ENCODE measurements at places on chromosomes 16 and 17. TPM values are rescaled to one million over a fixed set of nuclear protein-coding genes. Genes with fewer than 3 reads are reported as not detected.

Gene MYOCD
- total RNA-seq, result 4.1 TPM

- H3K36me3 ChIP-seq, result no peaks in the 10 kb centered on the region
- peaks cover 6% of the 10 kb centered on the region for H3K27me3 ChIP-seq
Measured at GRCh38 chr17:79420318-79421243, 190.3 kb downstream of the RBFOX3 start.

GRCh38 chr17:40857535-40857934, 9.5 kb downstream of the KRT12 start:
- H3K27me3 ChIP-seq, result peaks cover 5% of the 10 kb centered on the region
- no peak overlapping the region for H3K27ac ChIP-seq

GRCh38 chr16:30069611-30070462, 4.3 kb downstream of the ALDOA start:
- H3K36me3 ChIP-seq, result peaks cover 64% of the 10 kb centered on the region
- H3K4me3 ChIP-seq, result no peak overlapping the region
- H3K27ac ChIP-seq, result no peak overlapping the region
- H3K4me1 ChIP-seq, result peaks cover 32% of the 10 kb centered on the region
- DNase-seq, result no peak
- no peaks in the 10 kb centered on the region for H3K27me3 ChIP-seq

- no peaks in the 10 kb centered on the region for H3K27me3 ChIP-seq
- H3K27ac ChIP-seq, result no peak overlapping the region
- H3K36me3 ChIP-seq, result peaks cover 94% of the 10 kb centered on the region
Measured at GRCh38 chr16:53309457-53309856, 124.8 kb upstream of the RBL2 start.

Gene RTN4RL1
- total RNA-seq, result 4.3 TPM

- H3K4me1 ChIP-seq, result peaks cover 22% of the 10 kb centered on the region
- no peaks in the 10 kb centered on the region for H3K27me3 ChIP-seq
- no peaks in the 10 kb centered on the region for H3K36me3 ChIP-seq
- no peak overlapping the region for H3K27ac ChIP-seq
- H3K4me3 ChIP-seq, result no peak overlapping the region
Measured at GRCh38 chr16:20846030-20846429, 39.7 kb downstream of the REXO5 start.

Gene KCNH6
- total RNA-seq, result not detected

Gene ITGB4
- total RNA-seq, result 82.2 TPM

Gene FADS6
- total RNA-seq, result not detected

Gene FOXC2
- total RNA-seq, result 1.1 TPM

Gene CDH16
- total RNA-seq, result not detected

DNA sequence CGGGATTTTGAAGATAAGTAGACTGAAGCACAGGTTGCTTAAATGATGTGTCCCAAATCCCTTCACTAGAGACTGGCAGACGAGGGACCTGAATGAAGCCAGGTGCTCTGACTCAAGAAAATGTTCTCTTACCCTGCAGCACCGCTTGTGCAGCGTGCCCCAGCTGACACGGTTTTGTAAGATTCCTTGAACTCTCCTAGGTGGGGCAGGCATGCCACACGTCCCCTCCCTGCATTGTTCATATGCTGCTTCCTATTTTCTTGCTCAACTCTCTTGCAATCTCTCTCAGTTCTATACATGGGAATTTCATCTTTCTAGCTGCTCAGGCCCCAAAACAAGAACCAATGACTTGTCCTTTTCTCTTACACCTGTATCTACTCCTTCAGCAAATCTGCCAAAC, 22.1 kb upstream of the HNF1B start:
- DNase-seq, result no peak
- no peaks in the 10 kb centered on the region for H3K27me3 ChIP-seq
- no peaks in the 10 kb centered on the region for H3K36me3 ChIP-seq
- no peak overlapping the region for H3K4me3 ChIP-seq
- H3K4me1 ChIP-seq, result no peaks in the 10 kb centered on the region

Gene WNK4
- 0.38 TPM for total RNA-seq

Gene TEKT5
- total RNA-seq, result not detected

Gene NUPR1
- 291 TPM for total RNA-seq

GRCh38 chr16:51237861-51238378, 86.8 kb upstream of the SALL1 start:
- no peaks in the 10 kb centered on the region for H3K4me1 ChIP-seq
- H3K27me3 ChIP-seq, result peaks cover 5% of the 10 kb centered on the region
- DNase-seq, result no peak
- no peak overlapping the region for H3K4me3 ChIP-seq

DNA sequence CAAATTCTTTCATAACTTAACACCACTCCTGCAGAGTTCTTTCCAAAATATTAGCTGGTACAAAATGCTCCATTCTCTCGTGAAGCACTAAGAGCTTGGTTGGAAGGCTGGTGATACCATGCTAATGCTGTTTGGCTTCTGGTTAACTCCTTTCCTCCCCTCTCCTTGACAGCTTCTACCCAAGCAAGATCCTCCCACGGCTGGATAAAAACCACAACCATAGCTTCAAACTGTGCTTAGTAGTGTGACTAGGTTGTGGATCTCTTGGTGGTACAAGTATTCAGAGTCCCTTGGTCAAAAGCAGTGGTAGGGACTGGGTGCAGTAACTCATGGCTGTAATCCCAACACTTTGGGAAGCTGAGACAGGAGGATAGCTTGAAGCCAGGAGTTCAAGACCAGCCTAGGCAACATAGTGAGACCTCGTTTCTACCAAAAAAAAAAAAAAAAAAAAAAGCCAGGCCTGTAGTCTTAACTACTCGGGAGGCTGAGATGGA, 2.3 kb downstream of the PHAF1 start:
- H3K4me1 ChIP-seq, result peaks cover 17% of the 10 kb centered on the region
- H3K27ac ChIP-seq, result no peak overlapping the region
- no peaks in the 10 kb centered on the region for H3K27me3 ChIP-seq
- H3K36me3 ChIP-seq, result no peaks in the 10 kb centered on the region
- DNase-seq, result no peak

Gene ERI2
- 16.5 TPM for total RNA-seq

GRCh38 chr16:12011565-12011964, 35.0 kb downstream of the SNX29 start:
- H3K4me3 ChIP-seq, result no peak overlapping the region
- no peaks in the 10 kb centered on the region for H3K4me1 ChIP-seq
- H3K27me3 ChIP-seq, result no peaks in the 10 kb centered on the region
- no peak for DNase-seq

DNA sequence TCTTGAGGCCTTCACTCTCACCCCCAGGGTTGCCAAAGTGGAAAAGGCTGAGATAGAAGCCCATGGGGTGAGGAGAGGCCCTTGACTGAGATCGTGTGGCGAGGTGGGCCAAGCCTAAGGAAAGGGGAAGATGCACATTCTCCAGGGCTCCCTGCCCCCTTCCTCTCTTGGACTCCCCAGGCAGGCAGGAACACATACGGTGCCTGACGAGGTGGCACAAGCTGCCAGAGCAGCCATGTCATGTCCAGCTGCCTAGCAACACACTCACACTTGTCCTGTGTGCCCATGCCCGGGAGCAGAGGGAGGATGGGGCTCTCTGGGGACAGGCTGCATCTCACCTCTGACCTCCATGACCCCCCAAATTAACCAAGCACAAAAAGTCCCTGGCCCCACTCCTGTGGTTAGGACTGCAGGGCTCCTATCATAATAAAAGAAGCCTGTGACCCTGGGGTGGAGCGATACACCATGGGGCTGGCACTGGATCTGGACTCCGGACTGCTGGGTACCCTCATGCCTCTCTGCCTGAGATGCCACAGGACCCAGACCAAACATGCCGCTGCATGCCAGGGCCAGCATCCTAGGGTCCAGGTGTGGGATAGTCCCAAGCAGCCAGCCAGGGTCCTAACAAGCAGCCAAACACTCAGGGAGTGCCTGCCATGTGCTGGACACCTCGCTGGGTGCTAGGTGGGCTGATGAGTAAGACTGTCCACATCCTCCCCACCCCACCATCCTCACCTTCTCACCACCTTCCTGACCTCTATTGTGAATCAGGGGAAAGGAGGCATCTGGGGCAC, 2.6 kb downstream of the GIT1 start:
- H3K4me1 ChIP-seq, result peaks cover 49% of the 10 kb centered on the region
- H3K27me3 ChIP-seq, result no peaks in the 10 kb centered on the region
- peaks cover 8% of the 10 kb centered on the region for H3K36me3 ChIP-seq

Gene C16orf92
- not detected for total RNA-seq

- peaks cover 38% of the 10 kb centered on the region for H3K4me1 ChIP-seq
- no peak overlapping the region for H3K4me3 ChIP-seq
- H3K36me3 ChIP-seq, result no peaks in the 10 kb centered on the region
- DNase-seq, result no peak
Measured at GRCh38 chr16:53061256-53061655, 6.5 kb downstream of the CHD9 start.

Gene CASKIN2
- 101 TPM for total RNA-seq

Gene NAA60
- total RNA-seq, result 56.2 TPM

Gene CACNA1H
- 10.9 TPM for total RNA-seq

DNA sequence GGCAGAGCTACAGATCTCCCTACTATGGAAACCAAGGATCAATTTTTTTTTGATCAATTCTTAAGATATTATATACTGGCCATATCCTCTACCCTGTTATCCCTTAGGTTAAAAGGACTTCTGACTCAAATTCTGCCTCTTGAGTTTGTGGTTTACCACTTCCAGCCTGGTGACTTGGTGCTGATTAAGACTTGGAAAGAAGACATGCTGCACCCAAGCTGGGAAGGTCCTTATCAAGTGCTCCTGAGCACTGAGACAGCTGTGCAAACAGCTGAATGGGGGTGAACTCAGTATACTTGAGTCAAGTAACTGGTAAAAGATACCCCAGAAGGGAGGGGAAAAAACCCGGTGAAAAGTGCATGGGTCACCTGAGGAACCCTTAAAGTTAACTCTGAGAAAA, 20.5 kb upstream of the SPACA3 start:
- DNase-seq, result no peak
- no peaks in the 10 kb centered on the region for H3K36me3 ChIP-seq
- no peaks in the 10 kb centered on the region for H3K27me3 ChIP-seq
- no peak overlapping the region for H3K4me3 ChIP-seq

GRCh38 chr17:79019261-79019631, 4.7 kb upstream of the C1QTNF1 start:
- no peaks in the 10 kb centered on the region for H3K36me3 ChIP-seq
- DNase-seq, result no peak

DNA sequence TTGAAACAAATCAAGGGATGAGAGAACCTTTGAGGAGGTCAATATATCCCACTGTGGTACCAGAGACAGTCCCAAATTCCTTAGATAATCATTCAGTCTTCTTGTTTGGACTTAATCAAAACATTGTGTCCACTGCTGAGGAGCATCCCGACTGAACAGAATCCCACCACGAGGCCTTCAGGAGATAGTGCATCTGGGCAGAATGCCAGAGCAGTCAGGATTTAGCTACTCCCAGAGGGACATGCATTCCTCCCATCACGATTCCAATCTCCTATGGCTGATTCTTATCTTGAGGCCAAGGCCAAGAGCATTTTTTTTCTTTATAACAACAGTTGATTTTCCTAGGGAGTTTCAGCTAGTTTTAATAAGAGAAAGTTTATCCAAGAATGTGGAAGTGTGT, 87.4 kb upstream of the COX10 start:
- DNase-seq, result no peak
- no peak overlapping the region for H3K27ac ChIP-seq
- no peak overlapping the region for H3K4me3 ChIP-seq
- no peaks in the 10 kb centered on the region for H3K27me3 ChIP-seq

Gene TMEM238L
- total RNA-seq, result not detected

DNA sequence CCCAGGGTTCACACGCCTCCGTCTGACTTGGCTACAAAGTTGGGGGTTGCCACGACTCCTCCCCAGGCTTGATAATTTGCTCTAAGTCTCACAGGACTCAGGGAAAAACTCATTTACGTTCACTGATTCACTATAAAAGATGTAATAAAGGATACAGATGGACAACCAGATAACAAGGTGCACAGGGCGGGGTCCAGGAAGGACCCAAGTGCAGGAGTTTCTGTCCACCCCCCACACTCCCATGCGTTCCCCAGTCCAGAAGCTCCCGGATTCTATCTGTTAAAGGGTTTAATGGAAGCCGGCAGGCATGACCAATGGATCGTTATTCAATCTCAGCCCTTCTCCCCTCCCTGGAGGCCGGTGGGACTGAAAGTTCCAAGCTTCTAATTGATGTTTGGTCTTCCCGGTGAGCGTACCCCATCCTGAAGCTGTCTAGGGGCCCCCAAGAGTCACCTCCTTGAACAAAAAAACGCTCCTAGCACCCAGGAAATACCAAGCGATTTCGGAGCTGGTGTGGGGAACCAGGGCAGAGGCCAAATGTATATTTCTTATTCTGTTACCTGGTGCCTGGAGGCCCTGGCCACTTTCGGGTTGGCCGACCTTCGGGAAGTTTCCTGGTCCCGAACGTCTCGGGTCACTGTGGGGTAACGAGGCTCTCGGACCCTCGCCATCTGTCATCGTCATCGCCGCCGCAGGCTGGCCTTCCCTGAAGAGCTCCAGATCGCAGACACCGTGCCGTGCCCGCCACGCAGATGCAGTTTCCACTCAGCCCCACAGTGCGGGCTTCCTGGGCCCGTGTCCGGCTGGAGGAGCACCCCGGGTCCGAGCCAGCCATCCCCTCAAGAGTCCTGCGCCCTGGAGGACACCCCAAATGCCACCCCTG, 13.5 kb upstream of the METRNL start:
- no peak overlapping the region for H3K4me3 ChIP-seq
- peaks cover 6% of the 10 kb centered on the region for H3K4me1 ChIP-seq
- no peaks in the 10 kb centered on the region for H3K27me3 ChIP-seq
- H3K27ac ChIP-seq, result no peak overlapping the region
- no peaks in the 10 kb centered on the region for H3K36me3 ChIP-seq

DNA sequence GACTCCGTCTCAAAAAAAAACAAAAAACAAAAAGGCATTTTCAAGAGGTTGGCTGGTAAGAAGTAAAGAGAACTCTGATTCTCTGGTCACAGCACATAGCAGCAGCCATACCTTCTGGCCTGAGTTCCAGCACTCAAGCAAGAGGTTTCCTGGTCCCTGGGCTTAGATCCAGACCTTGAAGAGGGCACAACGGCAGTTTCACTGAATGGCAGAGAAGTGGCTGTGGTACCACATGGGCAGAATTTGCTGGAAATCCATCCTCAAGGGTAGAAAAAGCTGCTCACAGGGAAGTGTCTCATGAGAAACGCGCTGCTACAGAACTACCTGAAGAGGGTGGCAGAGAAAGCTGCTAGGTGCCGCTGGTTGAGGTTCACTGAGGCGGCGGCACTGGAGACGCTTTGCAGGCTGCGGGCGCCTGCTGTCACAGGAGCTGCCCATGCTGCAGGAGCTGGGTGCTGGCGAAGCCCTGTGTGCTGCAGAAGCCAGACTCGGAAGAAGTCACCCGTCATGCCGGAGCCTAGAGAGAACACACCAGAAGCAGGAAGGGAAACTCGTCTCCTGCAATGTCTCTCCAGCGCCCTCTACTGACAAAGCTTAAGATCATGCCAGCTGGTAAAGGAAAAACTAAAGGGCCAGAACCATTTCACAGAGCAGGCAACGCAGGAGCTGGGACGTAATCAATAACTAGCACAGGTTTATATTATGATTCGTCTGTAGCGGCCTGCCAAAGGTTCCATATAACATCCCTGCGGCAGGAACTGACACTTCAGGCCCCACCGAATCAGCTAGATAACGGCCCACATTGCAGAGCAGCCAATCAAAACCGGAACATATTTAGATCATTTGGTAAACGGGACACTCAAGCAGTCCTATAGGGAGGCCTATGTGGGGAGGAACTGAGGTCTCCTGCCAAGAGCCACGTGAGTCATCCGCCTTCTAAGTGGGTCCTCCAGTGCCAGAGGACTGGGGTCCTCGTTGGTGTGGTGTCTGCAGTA, 5.4 kb upstream of the ZNF213 start:
- peak; percentile 82 for DNase-seq
- peak overlapping the region; percentile 59 for H3K27ac ChIP-seq
- H3K4me1 ChIP-seq, result peaks cover 31% of the 10 kb centered on the region
- peak overlapping the region; percentile 54 for H3K4me3 ChIP-seq

Measured in upper lobe of right lung (tissue), 1 donor.